ENCODE measurements at places on chromosomes 5 and 9. TPM values are rescaled to one million over a fixed set of nuclear protein-coding genes. Genes with fewer than 3 reads are reported as not detected.
A peak's percentile ranks its signal among the peaks of the same experiment; 100 is the strongest.

The IFNE gene
- not detected for total RNA-seq

The PDE6A gene
- total RNA-seq: 6.5 TPM

The PCDHGA9 gene
- 2.2 TPM for total RNA-seq

The OR1Q1 gene
- not detected for total RNA-seq

The FRRS1L gene
- total RNA-seq: 0.64 TPM

The CXCL14 gene
- total RNA-seq: 26.9 TPM

The GPX8 gene
- total RNA-seq: not detected

The ADRA1B gene
- total RNA-seq: 2.9 TPM

The GCNT1 gene
- 40.2 TPM for total RNA-seq

DNA sequence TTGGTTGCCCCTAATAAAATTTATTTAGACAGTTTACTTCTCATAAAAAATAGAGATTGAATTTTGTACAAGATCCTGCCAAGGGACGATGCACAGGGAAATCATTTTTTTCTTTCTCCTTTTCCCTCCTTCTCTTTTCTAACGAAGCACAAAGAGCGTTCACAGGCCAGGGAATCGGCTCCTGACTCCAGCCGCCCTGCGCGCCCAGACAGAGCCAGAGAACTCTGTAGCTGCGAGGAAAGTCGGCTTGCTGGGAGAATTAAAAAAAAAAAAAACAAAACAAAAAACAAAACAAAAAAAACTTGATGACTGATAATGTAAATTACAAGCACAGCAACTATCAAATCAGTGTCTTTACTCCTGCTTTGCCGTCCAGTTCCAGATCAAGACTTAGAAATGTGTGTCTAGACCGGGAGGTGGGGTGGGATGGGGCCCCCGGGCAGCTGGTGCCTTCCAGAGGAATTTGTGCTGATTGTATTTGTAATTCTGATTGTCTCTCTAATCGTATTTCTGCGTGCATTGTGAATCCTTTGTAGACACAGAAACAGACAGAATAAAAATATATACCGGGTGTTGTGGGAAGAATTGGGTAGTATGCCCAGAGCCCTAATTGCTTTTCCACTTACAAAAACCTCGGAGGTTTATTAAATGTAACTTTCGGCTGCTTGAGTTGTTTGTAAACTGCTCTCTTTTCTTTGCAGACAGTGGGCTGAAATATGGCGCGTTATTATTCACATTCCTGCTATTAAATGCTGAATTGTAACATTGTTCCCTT is 3.6 kb upstream of the OTP start:
- DNase-seq: no peak
- peaks cover 100% of the 10 kb centered on the region for H3K27me3 ChIP-seq
- H3K27ac ChIP-seq: no peak overlapping the region
- H3K36me3 ChIP-seq: no peaks in the 10 kb centered on the region
- peaks cover 6% of the 10 kb centered on the region for H3K4me1 ChIP-seq
- H3K4me3 ChIP-seq: no peak overlapping the region

GRCh38 chr5:121841892-121842291 is 9.8 kb upstream of the FTMT start:
- no peak overlapping the region for H3K27ac ChIP-seq
- H3K4me1 ChIP-seq: no peaks in the 10 kb centered on the region
- no peaks in the 10 kb centered on the region for H3K36me3 ChIP-seq
- no peak for DNase-seq
- H3K4me3 ChIP-seq: no peak overlapping the region

- no peak overlapping the region for H3K27ac ChIP-seq
- no peaks in the 10 kb centered on the region for H3K27me3 ChIP-seq
- H3K4me1 ChIP-seq: no peaks in the 10 kb centered on the region
- no peak overlapping the region for H3K4me3 ChIP-seq
- H3K36me3 ChIP-seq: peaks cover 67% of the 10 kb centered on the region
Measured at GRCh38 chr9:33051144-33051543, 25.3 kb downstream of the SMU1 start.

- peaks cover 47% of the 10 kb centered on the region for H3K27me3 ChIP-seq
- H3K36me3 ChIP-seq: no peaks in the 10 kb centered on the region
- H3K4me1 ChIP-seq: peaks cover 6% of the 10 kb centered on the region
- peak overlapping the region; percentile 85 for H3K27ac ChIP-seq
- no peak for DNase-seq
Measured at GRCh38 chr9:22447618-22448305, 1.1 kb downstream of the DMRTA1 start.

- peaks cover 26% of the 10 kb centered on the region for H3K4me1 ChIP-seq
- no peaks in the 10 kb centered on the region for H3K36me3 ChIP-seq
- H3K4me3 ChIP-seq: no peak overlapping the region
- H3K27me3 ChIP-seq: peaks cover 68% of the 10 kb centered on the region
Measured at GRCh38 chr9:136645903-136646754, 16.6 kb upstream of the EGFL7 start.

GRCh38 chr5:39106322-39106721 is 32.1 kb upstream of the RICTOR start:
- no peak overlapping the region for H3K27ac ChIP-seq
- no peak overlapping the region for H3K4me3 ChIP-seq
- H3K4me1 ChIP-seq: no peaks in the 10 kb centered on the region
- no peaks in the 10 kb centered on the region for H3K36me3 ChIP-seq
- DNase-seq: no peak
- no peaks in the 10 kb centered on the region for H3K27me3 ChIP-seq

GRCh38 chr9:112059145-112059965 is 115.7 kb downstream of the SUSD1 start:
- H3K27me3 ChIP-seq: no peaks in the 10 kb centered on the region
- no peaks in the 10 kb centered on the region for H3K36me3 ChIP-seq
- DNase-seq: peak; percentile 55
- H3K4me1 ChIP-seq: peaks cover 5% of the 10 kb centered on the region
- peak overlapping the region; percentile 83 for H3K27ac ChIP-seq
- no peak overlapping the region for H3K4me3 ChIP-seq

GRCh38 chr9:89305868-89306267 is 5.1 kb upstream of the CKS2 start:
- H3K4me1 ChIP-seq: peaks cover 7% of the 10 kb centered on the region
- no peaks in the 10 kb centered on the region for H3K36me3 ChIP-seq
- no peak for DNase-seq
- H3K4me3 ChIP-seq: no peak overlapping the region
- no peak overlapping the region for H3K27ac ChIP-seq

DNA sequence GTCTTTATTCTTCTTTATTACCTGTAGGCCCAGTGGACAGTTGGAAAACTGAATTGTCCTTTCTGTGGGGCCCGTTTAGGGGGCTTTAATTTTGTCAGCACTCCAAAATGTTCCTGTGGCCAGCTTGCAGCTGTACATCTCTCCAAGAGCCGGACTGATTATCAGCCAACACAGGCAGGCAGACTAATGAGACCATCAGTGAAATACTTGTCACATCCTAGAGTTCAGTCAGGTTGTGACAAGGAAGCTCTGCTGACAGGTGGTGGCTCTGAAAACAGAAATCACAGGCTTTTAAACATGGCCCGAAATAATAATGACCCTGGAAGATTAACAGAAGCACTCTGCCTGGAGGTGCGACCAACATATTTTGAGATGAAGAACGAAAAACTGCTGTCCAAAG is 47.9 kb downstream of the RNF180 start:
- H3K4me3 ChIP-seq: no peak overlapping the region
- H3K27ac ChIP-seq: no peak overlapping the region
- H3K36me3 ChIP-seq: no peaks in the 10 kb centered on the region
- H3K27me3 ChIP-seq: no peaks in the 10 kb centered on the region
- DNase-seq: no peak
- H3K4me1 ChIP-seq: no peaks in the 10 kb centered on the region

DNA sequence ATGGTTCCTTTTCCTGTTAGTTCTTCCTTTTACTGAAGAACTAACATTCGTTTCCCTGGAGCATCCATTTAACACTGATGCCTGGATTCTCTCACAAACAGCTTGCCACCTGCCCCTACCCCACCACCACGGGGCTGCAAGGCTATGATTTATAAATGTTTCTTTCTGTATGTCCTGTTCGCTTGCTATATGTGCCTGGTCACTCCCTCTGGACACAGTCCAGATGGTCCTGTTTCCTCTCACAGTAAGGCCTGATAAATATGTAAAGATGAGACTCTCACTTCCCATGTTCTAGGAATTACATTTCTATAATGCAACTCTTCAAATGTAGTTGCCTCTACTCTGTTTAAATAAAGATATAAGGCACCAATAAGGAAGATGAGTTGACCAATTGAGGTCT is 146.4 kb upstream of the SHB start:
- no peak overlapping the region for H3K27ac ChIP-seq
- H3K4me3 ChIP-seq: no peak overlapping the region
- H3K27me3 ChIP-seq: no peaks in the 10 kb centered on the region
- no peak for DNase-seq
- no peaks in the 10 kb centered on the region for H3K36me3 ChIP-seq

DNA sequence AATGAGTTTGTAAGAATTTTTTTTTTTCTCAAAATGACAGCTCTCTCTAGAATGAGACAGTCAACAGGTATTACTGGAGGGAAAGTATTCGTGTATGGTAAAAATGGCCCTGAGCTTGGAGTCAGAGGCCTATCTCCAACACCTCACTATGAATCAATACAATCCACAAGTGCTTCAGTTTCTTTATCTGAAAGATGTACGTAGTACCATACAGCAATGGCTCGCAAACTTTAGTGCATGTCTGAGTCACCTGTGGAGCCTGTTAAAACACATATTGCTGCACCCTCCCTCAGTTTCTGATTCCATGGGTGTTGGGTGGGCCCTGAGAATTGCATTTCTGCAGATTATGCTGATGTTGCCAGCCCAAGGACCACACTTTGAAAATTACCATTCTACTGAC is 44.6 kb downstream of the DMRT2 start:
- no peak overlapping the region for H3K27ac ChIP-seq
- no peaks in the 10 kb centered on the region for H3K36me3 ChIP-seq
- DNase-seq: no peak
- H3K4me3 ChIP-seq: no peak overlapping the region

DNA sequence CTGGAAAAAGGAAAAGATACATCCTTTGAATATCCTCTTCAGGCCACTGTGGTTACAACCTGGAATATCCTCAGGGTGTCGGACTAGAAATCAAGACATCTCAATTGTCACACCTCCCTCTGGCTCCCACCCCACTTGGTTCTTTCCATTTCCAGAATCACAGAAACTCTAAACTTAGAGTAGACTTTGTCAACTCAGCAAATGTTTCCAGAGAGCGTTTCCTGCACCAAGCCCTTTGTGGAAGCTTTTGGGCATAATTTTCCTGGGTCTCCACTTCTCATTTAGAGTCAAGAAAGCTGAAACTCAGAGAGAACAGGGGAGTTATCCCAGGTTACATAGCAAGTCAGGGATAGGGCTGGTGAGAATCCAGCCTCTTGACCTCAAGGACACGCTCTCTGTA is 108.8 kb downstream of the ASTN2 start:
- no peak overlapping the region for H3K4me3 ChIP-seq
- no peaks in the 10 kb centered on the region for H3K36me3 ChIP-seq
- H3K27me3 ChIP-seq: no peaks in the 10 kb centered on the region
- no peaks in the 10 kb centered on the region for H3K4me1 ChIP-seq
- no peak overlapping the region for H3K27ac ChIP-seq

DNA sequence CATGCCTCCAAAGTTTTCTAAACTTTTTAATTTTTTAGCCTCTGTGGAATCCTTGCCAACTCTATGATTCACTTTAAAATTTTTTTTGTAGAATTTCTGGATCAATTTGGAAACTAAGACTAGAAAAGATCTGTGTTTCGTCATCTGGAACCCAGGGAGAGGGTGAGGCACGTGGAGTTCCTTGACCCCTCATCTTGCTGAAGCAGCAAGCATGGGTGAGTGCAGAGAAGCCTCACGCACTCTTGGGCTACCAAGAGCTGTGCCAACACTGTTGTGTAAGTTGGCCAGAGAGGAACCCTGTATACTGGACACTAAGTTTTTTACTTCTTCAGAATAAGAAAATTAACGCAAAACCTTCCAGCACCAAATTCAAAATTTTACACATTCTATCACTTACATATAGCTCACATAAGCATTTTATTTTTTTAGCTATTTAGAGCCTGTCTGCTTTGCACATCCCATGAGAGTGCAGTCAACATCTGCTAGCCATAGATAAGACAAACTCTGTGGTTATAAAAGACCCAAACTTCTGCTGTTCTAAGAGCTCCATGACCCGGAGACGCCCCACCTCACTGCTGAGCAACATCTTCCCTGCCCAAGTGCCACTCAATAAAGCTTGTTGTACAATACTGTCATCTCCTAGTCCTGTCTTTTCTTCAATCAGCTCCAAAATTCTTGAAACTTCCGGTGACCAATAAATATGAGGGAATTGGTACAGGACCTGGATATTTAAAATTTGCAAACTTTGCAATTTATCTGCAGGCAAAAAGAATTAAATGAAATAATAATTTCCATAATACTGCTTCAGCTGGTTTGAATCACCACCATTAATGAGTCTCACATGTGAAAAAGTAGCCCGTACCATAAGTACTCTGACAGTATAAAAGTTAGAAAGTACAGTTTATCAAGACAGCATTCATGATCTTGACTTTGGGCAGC is 69.7 kb upstream of the ADCY2 start:
- no peak overlapping the region for H3K4me3 ChIP-seq
- no peaks in the 10 kb centered on the region for H3K4me1 ChIP-seq
- no peak for DNase-seq
- no peaks in the 10 kb centered on the region for H3K27me3 ChIP-seq

- DNase-seq: no peak
- H3K27ac ChIP-seq: no peak overlapping the region
- H3K4me3 ChIP-seq: no peak overlapping the region
- H3K27me3 ChIP-seq: no peaks in the 10 kb centered on the region
- H3K36me3 ChIP-seq: no peaks in the 10 kb centered on the region
- H3K4me1 ChIP-seq: no peaks in the 10 kb centered on the region
Measured at GRCh38 chr9:13324988-13325387, 45.5 kb upstream of the MPDZ start.

DNA sequence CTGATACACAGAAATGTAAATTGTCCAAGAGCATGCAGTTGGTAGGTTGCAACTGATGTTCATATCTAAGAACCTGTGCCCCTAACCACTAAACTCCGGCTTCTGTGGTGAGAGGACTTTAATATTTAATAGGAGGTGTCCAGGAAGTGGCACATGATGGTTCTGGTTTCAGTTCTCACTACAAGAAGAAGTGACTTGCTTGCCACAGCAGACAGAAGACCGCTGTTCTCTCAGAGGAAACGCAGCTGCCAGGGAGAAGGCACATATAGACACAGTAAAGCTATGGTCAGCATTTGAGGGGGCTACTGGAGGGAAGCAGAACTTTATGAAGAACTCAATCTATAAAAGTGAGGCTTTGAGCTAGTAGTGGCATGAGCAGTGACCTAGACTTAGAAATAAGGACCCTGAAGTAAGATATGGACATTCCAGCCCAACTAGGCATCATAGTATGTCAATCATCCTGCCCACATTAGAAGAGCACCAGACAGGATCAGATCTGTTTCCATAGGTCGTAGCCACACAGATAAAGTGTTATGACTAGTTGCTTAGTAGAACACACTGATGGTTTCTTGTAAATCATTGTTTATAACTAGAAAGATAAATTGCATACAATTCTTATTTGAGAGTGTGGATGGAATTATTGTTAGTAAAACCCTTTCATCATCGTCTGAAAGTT is 36.4 kb upstream of the DAB2 start:
- no peaks in the 10 kb centered on the region for H3K36me3 ChIP-seq
- no peaks in the 10 kb centered on the region for H3K27me3 ChIP-seq
- no peak overlapping the region for H3K27ac ChIP-seq
- H3K4me1 ChIP-seq: no peaks in the 10 kb centered on the region

All from transverse colon (tissue), 4 donors.